ENCODE measurements at places on chromosomes 6 and 20.
A peak's percentile ranks its signal among the peaks of the same experiment; 100 is the strongest.

DNA sequence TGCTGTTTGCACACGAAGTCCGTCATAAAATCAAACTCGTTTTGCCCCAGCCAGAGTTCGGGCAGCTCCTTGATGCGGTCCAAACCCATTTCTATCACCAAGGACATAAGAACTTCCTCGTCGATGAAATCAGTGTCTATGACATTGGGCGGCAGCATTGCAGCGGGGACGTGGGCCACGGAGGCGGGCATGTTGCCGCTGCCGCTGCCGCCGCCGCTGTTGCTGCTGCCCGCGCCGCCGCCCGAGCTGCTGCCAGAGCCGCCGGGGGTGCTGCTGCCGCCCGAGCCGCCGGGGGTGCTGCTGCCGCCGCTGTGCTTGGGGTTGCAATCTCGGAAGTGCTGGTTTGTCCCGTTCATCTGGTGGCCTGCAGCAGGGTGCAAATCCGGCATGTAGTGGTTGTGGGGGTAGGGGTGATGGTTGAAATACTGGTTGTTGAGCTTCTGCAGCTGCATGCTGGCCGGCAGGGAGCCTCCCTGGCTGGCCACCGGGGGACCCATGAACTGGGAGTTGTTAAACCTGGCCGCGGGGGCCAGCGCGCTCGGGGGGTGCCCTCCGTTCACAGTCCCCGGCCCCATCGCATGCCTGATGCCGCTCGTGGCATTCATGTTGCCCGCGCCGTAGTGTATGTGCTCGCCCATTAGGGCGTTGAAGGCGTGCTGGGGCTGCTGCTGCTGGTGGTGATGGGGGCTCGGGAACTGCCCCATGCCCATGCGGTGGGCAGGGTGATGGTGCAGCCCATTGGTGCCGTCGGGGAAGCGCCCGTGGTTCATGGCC is 1.1 kb downstream of the CITED2 start:
- peak; percentile 5 for ATAC-seq

DNA sequence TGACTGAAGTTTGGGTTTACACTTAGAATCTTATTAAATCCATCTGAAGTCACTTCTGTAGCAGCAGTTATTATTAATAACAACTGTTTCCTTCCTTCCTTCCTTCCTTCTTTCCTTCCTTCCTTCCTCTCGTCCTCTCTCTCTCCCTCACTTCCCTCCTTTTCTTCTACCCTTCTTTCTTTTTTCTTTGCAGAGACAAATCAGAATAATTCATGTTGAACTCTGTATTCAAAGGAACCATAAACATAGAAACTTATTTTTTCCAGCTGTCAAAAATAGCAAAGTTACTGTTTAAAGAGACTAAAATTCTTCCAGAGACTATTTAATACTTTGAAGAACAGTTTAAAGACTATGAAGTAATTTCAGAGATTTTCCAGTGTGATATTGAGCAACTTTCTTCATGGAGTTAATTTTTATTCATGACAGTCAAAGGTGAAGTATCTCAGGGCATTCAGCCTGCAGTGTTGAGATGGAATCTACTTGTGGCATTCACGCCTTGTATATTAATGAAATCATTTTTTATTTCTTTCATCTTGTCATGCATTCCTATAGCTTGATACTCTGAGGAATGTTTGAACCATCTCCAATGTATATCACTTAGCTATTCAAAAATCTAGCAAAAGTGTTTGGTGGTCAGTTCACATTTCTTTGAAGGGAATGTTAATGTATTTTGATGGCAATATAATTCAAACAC is 109.7 kb downstream of the BCAS1 start:
- ATAC-seq = no peak

- peak; percentile 56 for ATAC-seq
These were observed 246.7 kb downstream of the CD109 start for GRCh38 chr6:73942592-73943186.

- ATAC-seq = no peak
These were observed 10.0 kb upstream of the L3MBTL3 start for GRCh38 chr6:130008236-130008873.

DNA sequence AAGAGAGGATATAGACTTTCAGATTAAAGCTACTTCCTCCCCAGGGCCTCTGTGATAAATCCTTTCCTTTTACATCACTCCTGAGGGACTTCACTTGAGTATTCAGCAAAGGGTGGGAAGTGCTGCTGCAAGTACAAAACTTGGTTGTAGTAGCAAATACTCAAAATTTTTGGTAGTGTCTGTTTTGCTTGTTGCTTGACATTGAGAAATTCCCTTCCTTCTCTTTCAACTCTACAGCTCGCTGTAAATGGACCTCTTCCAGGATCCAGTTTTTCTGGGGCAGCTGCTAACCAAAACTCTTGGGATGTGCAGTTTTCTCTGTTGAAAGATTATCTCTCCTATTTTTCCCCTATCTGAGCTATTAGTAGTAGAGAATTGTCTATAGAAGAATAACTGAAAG is 472.0 kb downstream of the CD109 start:
- ATAC-seq = no peak

GRCh38 chr6:149334201-149334600 is 16.7 kb downstream of the TAB2 start:
- no peak for ATAC-seq

GRCh38 chr6:112362812-112363570 is 15.9 kb downstream of the RFPL4B start:
- ATAC-seq = no peak

DNA sequence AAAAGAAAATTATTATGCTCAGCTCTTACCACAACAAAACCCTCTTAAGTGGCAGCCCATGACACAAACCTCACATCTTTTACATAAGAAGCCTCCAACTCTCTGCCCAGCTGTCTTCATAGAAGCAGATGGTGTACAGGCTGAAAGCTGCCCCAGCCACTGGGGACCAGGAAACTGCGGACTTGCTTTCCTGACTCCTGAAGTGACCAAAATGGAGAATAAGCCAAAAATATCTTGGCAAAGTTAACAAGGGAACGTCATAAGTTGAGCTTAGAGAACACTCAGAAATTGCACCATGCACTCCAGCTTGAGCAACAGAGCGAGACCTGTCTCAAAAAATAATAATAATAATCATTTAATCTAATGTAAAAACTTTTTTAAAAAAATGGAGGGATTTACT is 160.3 kb upstream of the CDYL start:
- ATAC-seq = no peak

GRCh38 chr20:58614984-58615760 is 35.9 kb upstream of the STX16 start:
- ATAC-seq = no peak

- ATAC-seq = no peak
These were observed 244.6 kb upstream of the FOXQ1 start for GRCh38 chr6:1067346-1067745.

DNA sequence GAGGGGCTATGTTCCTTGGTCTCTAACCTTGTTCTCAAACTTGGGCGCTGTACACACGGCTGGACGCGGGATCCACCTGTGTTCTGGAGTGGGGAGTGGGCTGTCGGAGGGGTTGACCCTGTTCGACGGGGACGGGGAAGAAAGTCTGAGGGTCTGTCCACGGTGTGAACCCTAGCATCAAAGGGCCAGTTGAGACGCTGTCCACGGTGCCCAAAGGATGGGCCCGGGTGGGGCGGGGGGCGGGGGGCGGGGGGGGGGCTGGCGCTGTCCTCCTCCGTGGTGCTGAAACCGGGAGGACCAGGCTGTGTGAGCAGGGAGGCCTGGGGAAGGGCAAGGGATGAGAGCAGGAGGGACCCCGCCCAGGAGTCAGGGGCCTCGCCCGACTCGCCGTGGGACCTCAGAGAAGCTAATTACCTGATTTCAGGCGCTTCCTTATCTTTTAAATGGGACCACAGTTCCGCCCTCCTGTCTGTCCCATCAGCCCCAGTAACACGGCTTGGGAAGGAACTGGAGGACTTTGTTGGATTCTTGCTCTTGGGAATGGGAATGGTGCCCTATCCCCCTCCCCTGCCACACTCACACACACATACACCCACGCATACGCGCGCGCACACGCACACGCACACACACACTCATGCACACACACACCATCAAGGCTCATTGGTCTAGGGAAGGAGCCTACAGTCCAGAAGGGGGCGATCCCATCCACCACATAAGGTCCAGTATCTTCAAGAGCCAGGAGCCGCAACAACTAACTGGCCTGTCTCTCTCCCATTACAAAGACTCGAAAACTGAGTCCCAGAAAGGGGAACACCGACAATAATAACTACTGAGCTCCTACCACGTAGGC is 1.0 kb upstream of the VSTM2L start:
- peak; percentile 82 for ATAC-seq

GRCh38 chr20:23028392-23028791 is 6.7 kb upstream of the SSTR4 start:
- no peak for ATAC-seq

DNA sequence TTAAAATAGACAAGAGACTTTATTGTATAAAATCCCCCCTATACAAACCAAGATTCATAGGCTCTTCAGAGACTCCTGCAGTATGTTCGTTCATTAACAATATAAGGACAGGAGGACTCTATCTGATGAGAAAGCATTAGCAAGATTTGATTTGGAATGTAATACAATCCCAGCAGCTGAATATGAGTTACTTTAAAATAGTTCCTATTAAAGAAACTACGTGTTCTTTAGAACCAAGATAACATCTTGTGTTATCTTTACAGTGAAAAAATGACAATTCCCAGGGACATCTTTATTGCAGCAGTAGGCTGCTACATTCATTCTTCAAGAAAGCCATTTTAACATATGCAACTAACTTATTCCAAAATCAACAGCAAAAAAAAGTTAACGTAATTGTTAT is 1360.1 kb upstream of the GJE1 start:
- no peak for ATAC-seq

GRCh38 chr6:2468601-2468955 is 223.2 kb upstream of the GMDS start:
- no peak for ATAC-seq

DNA sequence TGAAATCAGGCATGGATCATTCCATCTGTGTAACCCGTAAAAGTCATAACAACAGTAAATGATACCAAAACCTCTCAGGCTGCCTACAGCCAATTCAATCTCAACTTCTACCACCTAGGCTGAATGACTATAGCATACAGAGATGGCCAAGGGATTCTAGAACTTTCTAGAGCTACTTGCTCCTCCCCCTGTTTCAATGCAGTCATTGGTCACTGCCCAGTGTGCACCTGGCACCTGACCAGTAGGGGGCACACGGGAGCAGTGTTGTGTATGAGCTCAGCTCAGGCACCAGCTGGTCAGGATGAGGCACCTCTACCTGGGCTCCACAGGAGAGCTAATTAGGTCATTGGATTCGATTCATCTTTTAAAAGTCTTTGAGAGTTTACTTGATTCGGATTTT is 86.2 kb downstream of the PLEKHG1 start:
- peak; percentile 61 for ATAC-seq

DNA sequence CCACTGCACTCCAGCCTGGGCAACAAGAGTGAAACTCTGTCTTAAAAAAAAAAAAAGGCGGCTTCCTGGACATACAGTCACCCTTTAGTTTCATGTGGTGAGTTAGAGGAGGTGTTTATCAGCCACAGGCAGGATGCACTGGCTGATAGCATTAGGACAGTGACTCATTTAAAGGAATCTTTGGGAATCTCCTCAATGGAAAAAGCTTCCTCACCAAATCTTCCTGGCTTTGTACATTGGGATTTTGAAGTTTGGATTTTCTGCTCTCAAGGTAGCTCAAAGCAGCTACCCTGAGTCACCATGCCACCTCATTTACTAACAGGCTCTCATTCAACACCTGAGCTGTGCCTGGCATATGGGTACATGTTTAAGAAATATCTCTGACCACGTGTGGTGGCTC is 20.2 kb downstream of the PRPH2 start:
- peak; percentile 79 for ATAC-seq

DNA sequence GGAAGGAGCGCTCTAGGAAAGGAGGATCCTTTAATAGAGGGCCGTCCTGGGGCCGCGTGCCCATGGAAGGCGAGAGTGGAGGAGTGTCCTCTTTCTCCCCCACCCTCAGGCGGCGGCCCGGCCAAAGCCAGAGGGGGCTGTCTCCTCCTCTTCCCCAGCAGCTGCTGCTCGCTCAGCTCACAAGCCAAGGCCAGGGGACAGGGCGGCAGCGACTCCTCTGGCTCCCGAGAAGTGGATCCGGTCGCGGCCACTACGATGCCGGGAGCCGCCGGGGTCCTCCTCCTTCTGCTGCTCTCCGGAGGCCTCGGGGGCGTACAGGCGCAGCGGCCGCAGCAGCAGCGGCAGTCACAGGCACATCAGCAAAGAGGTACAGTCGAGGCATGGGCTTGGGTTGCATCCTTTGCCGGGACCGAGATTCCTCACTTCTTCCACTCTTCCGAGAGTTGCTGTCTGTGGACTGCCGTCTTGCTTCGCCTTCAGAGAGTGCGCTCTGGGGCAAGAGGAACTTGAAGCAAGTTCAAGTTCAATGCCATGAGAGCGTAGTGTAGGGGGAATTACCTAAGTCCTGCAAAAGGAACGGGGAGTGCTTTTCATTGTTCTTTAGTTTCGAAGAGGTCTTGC is at the start of gene LAMA2:
Gene LAMA2 (plus strand): TSS at position 148 of the 621 bp plus-strand sequence. CDS start 108 bp downstream, at position 256.
- ATAC-seq = peak; percentile 83

DNA sequence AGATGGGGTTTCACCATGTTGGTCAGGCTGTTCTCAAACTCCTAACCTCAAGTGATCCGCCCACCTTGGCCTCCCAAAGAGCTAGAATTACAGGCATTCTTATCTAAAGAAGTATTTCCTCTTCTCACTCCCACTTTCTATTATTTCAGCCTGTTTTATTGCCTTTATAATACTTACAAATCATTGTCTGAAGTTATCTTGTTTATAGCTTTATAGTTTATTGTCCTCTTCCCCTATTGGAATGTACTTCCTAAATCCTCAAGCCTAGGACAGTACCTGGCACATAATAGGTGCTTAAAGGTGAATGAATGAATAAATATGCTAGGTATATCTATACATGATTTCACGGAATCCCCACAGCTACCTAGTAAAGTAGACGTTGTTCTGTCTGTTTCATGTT is 37.8 kb upstream of the RNF182 start:
- no peak for ATAC-seq

DNA sequence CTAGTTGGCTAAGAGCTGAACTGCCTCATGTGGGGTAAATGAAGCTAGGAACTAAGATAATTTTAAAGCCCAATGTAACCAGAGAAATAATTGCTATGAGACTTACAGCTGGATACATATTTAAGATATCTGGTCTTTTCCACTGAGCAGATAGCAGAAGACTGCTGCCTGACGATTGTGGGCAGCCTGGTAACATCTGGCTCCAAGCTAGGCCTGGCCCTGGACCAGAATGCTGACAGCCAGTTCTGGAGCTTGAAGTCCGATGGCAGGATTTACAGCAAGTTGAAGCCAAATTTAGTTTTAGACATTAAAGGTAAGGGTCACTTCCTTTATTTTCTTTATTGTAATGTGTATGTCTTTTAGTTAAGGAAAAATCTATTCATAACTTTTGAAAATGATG is 65.7 kb downstream of the RTN4IP1 start:
- no peak for ATAC-seq

- no peak for ATAC-seq
These were observed 3.6 kb downstream of the MRGBP start for GRCh38 chr20:62799873-62800272.

Measured in SK-N-SH treated with all-trans-retinoic acid at 6 μM for 48 hours (cell line).